ENCODE measurements at places on chromosomes 16 and 17.

DNA sequence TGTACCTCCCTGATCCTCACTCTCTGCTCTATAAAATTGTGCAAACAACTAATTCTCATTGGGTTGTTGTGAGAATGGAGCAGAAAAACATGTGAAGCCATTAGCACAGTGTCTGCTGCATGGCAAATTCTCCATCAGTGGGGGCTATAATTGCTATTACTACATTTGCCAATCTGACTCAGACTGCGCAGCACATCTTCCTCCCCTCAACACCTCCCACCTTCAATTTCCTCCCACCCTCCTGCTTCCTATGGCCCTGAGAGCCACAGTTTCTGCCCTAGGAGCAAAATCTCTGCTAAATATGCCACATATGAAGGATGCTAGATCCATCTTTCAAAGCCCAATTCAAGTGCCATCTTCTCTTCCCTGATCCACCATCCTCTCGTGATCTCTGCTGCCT is 37.0 kb downstream of the ABCC12 start:
- DNase-seq: no peak

DNA sequence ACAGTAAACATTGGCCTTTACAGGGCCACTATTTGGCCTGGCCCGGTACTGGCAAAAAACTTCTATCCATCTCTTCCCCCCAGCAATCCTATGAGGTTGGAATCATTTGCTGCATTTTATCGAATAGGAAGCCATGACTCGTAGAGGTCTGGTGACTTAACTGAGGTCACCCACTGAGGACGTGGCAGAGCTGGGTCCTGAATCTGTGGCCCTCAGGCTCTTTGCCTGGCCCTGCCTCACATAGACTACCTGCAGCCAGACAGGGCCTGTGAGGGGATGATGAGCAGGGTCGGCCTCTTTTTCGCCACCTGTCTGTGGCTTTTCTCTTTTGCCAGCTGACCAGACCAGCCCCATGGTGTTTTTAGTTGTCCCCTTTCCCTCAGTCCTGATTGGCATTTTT is 1.9 kb downstream of the PPP4C start:
- no peak for DNase-seq

GRCh38 chr16:11791144-11791828 is 5.8 kb downstream of the ZC3H7A start:
- no peak for DNase-seq

- DNase-seq: no peak
These were observed 204.6 kb downstream of the SEC14L1 start for GRCh38 chr17:77345260-77345910.

- DNase-seq: no peak
These were observed 7.3 kb downstream of the CANT1 start for GRCh38 chr17:79002291-79002690.

GRCh38 chr17:14201988-14202380 is 34.7 kb downstream of the CDRT15 start:
- DNase-seq: no peak

GRCh38 chr17:13822700-13823099 is 221.0 kb upstream of the HS3ST3A1 start:
- no peak for DNase-seq

GRCh38 chr17:350706-351448 is 1.7 kb downstream of the RPH3AL start:
- DNase-seq: no peak

GRCh38 chr17:38735161-38735997 is 5.2 kb downstream of the CISD3 start:
- DNase-seq: peak; percentile 86

- DNase-seq: no peak
These were observed 27.1 kb upstream of the ANKFN1 start for GRCh38 chr17:56125830-56126819.

DNA sequence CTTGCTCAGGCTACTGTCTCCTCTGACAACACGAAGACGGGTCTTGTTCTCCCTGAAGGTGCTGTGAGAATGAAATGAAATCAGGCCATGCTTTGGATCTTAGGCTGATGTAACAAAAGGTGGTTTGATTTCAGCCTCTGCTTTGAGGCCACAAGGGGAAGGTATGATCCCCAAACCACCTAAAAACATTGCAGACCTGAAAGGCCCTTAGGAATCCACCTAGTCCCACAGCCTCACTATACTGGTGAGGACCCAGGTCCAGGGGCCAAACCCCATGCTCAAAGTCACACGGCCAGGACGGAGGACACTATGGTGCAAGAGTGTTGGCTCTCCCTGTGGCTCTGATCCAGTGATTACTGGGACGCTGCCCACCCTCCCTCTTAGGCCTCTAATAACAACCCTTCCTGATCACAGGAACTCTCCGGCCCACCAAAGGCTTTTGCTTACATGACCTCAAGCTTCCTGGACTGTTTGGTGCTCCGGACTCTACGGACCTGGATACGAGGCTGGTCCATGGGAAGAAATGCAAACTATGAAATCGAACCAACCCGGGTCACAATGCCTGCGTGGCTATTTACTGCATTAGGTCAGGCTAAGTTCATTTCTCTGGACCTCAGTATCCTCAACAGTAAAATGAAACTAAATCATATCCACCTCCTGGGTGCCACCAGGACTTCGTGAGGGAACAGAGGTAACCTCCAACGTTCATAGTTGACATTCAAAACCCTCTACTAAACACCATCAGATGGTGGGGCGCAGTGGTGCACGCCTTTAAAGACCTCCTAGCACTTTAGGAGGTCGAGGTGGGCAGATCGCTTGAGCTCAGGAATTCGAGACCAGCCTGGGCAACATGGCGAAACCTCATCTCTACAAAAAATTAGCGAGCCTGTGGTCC is 1.5 kb downstream of the TRIM25 start:
- DNase-seq: no peak

DNA sequence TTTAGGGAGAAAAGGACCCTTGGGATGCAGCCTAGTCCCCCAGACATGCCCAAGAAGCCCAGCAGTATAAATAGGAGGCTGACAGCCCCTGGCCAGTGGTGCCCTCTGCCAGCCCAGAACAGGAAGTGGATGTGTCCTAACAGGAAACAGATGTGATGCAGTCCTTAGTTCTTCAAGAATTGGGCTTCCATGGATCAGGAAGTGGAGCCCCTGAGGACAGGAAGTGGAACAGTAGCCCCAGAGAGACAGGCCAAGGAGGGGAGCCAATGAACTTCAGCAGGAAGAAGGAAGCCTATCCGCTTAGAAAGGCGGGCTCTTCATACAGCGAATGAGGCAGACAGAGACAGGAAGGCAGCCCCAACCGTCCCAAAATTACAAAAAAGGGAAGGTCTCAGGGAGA is 7.2 kb downstream of the CTF1 start:
- peak; percentile 49 for DNase-seq

DNA sequence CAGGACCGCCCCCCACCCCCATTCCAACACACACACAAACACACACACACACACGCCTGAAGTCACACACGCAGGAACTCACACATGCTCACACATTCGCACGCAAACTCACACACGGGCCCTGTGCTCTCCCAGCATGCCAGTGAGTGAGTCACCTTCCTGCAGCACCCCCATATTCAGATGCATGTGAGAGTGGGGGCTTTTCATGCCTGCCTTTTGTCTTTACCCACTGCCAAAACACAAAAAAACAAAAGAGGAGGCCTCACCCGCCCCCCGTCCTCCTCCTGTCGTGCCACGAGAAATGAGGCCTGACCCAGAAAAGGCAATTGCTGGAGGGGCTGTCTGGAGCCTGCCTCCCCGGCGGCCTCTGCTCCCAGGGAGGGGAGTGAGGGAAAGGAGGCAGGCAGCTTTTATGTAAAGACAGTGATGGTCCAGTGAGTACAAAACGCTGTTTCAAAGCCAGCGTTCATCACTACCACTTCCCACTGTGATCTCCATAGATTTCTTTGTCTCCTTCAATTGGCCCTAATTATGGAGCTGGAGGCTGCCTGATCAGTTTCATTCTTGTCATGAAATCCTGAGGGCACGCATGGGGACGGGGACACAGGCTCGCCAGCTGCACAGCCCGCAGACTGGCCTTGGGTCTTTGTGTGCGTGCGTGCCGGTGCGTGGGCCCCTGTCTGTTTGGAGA is 29.5 kb upstream of the GSE1 start:
- DNase-seq: no peak

DNA sequence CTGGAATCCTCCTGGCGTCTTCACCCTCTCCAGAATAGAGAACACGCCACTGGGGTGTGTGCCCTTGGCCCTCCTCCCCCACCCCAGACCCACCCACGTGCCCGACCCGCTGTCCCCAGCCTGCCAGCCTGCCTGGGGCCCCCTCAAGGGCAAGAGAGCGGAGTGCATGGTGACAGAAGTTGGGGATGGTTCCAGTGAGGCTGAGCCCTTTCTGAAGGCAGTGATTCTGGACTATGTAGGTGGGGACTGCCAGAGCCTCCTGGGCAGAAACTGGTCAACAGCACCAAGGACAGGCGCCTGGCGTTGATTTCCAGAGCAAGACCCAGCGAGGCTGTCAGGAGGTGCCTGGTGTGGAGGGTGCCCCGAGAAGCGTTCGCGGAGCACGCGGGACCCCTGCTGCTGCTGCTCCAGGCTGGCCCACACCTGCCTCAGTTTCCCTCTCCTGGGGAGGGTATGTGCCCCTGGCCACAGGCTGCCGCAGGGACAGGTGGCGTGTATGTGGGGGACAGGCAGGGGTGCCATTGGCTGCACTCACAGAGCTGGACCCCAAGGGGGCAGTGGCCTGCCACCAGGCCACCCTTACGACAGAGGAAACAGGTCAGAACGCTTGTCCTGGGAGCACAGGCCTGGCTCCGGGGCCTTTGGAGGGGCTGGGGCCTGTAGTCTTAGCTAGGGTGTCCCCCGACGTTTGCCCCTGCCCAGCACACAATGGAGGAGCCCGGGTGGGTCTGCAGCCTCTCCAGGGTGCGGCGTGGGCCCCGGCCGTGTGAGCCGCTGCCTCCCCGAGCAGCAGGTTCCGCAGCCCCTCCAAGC is 1.2 kb downstream of the SSTR5 start:
- no peak for DNase-seq

- DNase-seq: no peak
These were observed 109.5 kb upstream of the CIBAR2 start for GRCh38 chr16:85221771-85222154.

DNA sequence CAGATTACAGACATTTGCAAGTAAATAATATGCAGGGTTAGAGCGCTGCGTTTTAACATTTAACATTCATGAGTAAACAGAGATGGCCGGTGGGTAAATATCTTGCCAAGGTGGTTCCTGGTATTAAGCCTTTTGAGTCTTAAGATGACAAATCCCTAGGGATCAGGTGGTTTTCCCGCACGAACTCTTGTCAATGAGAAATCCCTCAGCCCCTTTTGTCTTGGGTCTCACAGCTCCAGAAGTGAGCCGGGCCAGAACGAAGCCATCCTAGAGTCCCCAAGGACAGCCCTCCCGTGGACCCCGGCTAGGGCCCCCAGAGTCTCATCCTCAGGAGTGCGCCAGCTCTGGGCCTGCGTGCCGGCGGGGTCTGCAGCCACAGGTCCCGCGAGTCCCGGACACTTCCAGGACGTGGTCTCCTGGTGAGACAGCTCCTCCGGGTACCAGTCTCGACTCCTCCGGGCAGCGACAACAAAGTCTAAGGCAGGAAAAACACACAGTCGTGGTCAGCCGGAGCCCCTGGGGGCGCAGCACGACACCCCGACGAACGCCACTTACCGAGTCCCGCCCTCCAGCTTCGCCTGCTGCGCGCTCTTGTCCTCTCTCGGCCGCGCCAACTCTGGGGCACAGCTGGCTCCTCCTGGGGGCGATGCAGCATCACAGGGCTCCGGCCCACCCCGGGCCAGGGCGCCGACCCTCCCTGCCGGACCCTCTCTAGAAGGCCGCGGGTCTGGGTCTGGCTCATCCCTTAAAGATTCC is 13.3 kb downstream of the MIS12 start:
- DNase-seq: no peak

DNA sequence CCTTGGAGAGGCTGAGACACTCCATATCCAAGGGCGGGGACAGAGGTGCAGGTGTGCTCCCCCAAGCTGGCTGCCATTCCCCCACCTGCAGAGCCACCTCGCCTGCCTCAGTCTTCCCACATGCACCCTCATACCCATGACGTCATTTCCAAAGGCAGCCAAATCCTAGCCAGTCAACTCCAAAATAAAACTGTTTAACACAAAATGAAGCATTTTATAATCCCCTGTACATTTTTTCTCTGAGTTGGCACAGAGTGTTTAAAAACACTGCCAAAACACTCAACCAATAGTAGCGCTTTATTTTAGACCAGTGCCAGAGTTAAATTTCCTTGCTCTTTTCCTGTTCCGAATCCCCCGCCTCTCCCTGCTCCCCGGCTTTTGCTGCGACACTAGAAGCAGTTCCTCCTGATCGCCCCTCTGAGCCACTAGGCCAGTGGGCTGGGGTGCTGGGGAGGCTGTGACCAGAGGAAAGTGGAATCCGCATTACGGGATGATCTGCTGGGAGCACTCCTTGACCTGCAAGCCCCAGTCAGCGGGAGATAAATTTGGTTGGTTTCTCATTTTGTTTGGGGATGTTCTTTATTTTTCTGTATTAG is 139.5 kb downstream of the ZNF423 start:
- DNase-seq: no peak

GRCh38 chr17:62666061-62666800 is 38.8 kb downstream of the MRC2 start:
- DNase-seq: no peak

GRCh38 chr16:12425134-12425941 is 378.3 kb downstream of the CPPED1 start:
- DNase-seq: no peak

DNA sequence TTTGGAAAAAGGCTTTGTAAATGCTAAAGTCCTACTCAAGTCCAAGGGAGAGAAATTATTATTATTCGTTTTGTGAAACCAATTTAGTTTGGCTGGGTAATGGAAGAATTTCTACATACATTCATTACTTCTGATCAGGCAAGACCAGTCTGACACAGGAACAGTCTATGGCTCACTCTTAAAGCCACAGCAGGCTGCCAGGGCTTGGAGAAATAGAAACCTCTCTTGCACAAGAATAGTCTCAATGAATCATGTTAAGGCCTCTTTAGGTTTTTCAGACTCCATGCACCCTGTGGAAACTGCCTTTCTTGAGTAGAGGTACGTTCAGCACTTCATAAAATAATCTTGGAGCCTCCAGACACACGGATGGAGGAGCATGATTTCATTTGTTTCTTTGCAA is 167.7 kb downstream of the IRX3 start:
- DNase-seq: no peak
